CD4-positive, alpha-beta T cell treated with Interleukin-4 for 1 hour (primary cell): ENCODE measurements at places on chromosomes 3 and 15.

DNA sequence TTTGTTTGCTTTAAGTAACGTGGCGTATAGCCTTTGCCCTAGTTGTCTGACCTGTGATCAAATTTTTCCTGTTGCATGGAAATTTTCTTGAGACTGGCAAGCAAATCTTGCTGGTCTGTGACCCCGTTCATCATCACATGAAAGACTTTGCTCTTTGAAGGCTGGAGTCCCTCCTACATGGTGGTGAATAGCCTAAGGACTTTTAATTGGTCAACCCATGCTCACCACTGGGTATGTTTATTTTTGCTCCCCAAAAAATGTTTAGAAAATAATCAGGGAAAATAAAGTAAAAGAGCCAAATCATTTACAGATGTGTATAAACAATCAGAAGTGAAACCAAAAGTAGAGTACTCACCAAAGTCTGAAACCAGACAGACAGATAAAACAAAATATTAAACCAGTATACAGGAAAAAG is 1075.3 kb upstream of the ALCAM start:
- DNase-seq: no peak

GRCh38 chr3:13822871-13823585 is 56.8 kb downstream of the WNT7A start:
- no peak for DNase-seq

DNA sequence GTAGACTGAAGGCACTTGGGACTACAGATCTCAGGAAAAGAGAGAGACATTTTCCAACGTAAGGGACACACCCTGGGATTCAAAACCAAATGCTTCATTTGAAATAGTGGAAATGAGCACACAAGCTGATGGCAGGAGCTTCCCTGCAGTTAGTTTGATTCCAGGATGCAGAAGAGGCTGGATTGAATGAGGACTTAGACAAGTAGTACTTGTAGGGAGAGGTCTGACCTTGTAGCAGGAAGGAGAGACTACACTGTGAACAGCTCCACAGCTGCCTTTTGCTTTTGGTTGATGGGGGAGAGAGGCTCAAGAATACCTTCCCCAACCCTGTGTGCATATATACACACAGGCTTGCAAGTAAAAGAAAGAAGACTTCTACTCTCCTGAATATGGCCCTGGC is 51.5 kb downstream of the PDE8A start:
- no peak for DNase-seq

DNA sequence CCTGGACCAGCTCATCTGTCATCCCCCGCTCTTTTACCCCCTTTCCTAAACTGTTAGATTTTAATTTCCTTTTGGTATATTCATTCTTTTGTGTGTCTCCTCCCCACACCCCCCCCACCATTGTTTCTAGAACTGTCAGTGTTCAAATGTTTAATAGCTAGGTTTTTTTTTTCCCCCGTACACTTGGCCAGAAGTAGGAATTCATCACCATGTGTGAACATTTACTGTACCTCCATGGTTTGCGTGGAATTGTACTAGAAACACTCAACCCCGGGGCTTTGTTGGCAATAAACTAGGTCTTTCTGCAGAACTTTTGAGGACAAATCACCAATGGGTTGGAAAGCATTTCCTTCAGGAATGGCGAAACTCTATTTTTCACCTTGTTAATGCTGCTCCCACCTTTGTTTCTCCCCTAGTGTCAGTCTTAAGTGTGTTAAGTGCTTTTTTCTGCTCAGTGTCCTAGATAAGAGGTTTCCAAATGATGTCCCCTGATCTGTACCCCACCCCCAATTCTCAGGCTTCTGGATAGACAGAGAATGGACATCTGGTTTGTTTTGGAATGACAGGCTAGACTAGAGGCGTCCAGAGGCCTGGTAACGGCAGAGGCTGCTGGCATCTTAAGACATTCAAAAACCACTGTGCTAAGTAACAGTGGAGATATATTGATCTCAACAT is 76.8 kb downstream of the SMAD3 start:
- DNase-seq: no peak

GRCh38 chr15:22939051-22939450 is 41.1 kb downstream of the CYFIP1 start:
- DNase-seq: no peak

DNA sequence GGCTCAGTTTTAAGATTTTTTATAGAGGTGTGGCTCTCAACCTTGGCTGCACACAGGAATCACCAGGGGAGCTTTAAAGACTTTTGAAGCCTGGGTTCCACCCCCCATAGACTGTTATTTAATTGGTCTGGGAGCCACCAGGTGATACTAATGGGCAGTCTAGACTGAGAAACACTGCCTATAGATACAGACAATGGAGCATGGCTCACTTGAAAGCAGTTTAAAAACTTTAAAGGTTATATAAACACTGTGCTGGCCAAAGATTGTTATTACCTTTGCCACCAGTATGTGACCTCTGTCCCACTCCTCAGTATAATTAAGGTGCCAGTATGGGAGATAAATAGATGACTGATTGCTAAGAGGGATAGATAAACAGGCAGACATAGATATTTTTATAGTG is 3.8 kb downstream of the GOLIM4 start:
- no peak for DNase-seq

- DNase-seq: no peak
Measured at GRCh38 chr3:32837789-32838188, 20.0 kb downstream of the TRIM71 start.

GRCh38 chr3:46468753-46469600 is 4.3 kb upstream of the LTF start:
- DNase-seq: no peak

DNA sequence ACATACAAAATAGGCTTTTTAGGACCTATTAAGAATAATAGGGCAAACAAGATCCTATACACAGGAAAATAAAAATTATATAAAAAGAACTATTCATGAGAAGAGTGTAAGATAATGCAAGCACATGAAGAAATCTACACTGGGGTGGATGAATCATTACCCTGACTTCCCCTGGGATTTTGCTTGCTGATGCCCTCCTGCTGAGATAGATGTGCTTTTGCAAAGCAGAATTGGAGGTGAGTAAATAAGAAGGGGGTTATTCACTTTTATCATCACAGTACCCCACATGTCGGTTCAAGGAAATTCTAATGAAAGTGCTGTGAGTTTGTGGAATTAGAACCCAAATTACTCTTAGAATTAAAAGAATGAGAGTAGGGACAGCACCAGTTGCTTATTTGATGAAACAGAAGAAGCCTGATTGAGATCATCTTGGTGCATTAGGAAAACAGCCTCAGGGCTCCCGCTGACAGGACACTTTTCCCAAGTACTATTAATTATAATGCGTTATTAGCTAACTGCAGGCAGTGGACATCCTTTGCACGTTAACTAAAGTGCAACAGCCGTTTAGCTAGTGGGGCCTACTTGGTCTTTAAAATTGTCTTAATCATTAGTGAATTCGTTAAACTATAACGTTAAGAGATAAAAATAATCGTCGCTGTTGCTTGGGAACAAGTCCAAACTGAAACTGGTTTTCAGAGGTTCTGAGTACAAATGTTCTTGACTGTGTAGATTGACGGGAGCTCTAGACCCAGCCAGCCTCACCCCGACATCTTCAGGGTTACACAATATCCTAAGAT is 48.4 kb downstream of the SLC2A2 start:
- DNase-seq: no peak

DNA sequence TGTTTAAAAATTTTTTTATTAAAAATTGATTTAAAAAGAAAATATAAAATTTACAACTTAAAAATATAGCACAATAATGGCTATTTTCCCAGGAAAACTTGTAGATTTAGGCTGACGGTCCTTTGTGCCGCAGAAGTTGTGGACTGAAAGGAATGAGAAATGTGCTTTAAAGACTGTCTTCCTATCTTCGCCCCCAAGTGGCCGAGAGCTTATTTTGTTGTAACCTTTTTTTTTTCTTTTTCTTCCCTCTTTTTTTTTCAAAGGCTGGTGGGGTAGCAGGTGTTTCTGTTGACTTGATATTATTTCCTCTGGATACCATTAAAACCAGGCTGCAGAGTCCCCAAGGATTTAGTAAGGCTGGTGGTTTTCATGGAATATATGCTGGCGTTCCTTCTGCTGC is 15.5 kb downstream of the SLC25A26 start:
- DNase-seq: no peak

GRCh38 chr3:37779289-37780152 is 82.2 kb upstream of the CTDSPL start:
- peak; percentile 29 for DNase-seq

DNA sequence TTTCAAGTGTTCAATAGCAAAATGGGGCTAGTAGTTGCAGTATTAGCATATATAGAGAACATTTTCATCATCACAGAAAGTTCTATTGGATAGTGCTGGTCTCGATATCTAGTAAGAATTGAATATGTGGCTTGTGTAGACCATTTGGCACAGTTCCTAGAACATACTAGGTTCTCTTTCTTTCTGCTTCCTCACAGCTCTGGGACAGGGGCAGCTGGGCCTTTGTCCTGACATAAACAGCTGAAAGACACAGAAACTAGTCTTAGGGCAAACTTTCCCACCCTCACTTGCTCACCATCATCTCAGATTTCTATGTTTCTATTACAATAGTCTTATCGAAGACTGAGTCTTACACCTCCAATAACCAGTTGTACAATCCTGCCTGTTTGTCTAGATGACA is 63.7 kb upstream of the DLG1 start:
- no peak for DNase-seq

GRCh38 chr3:61727435-61727834 is 166.1 kb downstream of the PTPRG start:
- no peak for DNase-seq

DNA sequence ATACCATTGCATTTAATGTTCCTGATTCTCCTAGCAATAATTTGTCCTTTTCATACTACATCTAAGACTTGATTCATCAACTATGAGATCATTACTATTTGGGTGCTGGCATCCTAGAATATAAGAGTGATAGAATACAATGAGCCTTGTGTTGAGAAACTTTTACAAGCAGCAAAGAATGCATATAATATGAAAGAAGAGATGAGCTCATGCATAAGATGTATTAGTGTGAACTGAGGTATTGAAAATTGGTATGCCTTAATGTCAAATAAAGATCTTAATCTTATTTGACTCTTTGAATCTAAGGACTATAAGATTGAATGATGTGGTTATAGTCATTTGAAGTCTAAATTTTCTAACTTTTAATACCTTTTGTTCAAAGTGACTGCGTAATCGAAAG is 220.0 kb upstream of the ARHGEF26 start:
- DNase-seq: no peak

- DNase-seq: no peak
Measured at GRCh38 chr15:77741106-77741505, 108.4 kb upstream of the LINGO1 start.

- no peak for DNase-seq
Measured at GRCh38 chr3:5442106-5442785, 254.7 kb downstream of the EDEM1 start.
